ENCODE measurements at places on chromosomes 1 and 21.

- DNase-seq, result no peak
Observed at GRCh38 chr1:28193701-28194161, 17.2 kb upstream of the PTAFR start.

GRCh38 chr1:113275083-113275482 lies 115.2 kb upstream of the MAGI3 start:
- no peak for DNase-seq

- no peak for DNase-seq
Observed at GRCh38 chr1:191290441-191290840, 812.8 kb upstream of the BRINP3 start.

DNA sequence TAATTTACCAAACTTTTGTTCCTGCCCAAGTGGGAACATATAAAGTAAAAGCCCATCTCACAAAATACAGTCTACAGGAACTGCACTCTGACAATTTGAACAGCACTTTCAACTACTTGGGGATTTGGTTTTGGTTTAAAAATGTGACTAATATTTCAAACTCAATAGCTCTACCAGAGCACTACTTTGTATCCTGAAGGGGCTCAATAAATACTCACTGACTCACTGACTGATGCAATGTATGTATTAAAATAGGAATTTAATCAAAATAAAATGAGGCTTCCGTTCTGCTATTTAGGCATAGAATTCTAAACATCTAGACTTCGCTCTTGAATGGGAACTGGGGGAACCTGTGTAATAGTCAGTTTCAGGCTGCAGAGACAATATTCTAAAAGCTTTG lies 21.9 kb downstream of the EFCAB14 start:
- DNase-seq, result no peak

GRCh38 chr1:246875041-246876026 lies 56.4 kb downstream of the AHCTF1 start:
- DNase-seq, result no peak

GRCh38 chr1:16922885-16923431 lies 1.2 kb downstream of the CROCC start:
- no peak for DNase-seq

- DNase-seq, result no peak
Observed at GRCh38 chr1:94734963-94735901, 84.9 kb upstream of the SLC44A3 start.

DNA sequence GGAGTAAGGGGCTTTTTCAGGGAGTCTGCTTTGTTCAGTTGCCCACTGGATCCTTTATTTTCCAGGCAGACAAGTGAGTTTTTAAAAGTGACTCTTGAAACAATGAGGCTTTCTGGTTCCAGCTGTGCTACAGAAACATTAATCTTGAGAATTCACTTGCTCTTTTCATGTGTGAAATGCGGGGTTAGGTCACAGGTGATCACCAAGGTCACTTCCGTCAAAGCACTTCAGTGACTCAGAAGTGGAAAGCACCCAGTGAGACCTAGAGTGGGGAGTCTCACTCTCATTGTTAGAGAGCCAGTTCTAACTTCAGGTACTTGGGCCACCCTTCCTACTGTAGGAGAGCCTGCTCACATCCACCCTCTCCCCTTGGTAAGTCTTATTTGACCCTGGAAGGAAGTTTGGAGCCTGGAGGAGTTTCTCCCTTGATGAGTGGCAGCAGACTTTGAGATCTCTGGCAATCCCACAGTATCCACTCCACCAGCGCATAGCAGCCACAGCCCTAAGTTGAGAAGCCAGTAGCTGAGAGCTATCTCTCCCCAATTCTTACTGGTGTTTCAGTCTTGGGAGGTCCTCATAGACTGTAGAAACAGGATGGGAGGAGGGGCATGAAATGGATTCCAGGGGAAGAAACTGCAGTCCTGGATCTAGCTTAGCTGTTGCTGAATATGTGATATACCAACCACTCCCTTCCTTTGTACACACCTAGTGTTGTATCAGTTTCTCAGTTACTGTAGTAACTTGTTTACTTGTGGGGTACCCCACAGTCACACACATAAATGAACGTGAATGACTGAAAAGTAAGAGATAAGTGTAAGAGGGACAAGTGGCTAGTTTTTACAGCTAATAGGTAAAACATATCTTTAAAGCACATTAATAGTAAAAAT lies 3.1 kb downstream of the TACSTD2 start:
- no peak for DNase-seq

DNA sequence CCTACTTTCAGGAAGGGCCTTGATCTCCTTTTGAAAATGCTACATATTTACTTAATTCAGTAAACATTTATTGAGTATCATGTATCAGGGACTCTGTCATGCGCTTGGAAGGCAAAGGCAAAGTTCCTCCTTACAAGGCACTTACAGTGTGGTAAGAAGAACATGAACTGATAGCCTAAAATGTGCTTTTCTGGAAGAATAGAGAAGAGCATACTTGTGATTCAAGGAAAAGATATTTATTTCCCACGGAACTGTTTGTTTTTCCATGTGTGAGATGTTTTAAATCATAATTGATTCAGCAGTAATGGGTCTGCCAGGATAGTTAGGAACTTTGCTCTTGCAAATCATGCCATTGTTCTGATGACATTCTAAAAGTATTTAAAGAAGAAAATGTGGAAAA lies 110.1 kb upstream of the ZNHIT6 start:
- DNase-seq, result no peak

DNA sequence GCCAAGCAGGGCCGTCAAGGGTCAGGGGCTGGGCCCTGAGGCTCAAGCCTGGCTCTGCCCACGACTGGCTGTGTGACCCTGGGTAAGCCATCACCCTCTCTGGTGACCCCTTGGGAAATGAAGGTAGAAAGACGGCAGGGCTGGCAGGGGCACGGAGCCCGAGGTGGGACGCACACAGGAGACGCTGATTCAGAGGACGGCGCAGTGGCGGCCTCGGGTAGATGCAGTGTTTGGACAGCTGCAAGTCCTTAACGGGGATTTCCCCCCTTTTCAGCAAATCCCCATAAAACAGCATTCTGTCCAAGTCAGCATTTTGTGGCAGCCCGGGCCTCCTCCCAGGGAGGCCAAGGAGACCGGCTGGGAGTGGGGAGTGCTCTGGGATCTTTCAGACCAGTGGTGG lies 16.7 kb downstream of the COL8A2 start:
- DNase-seq, result no peak

- no peak for DNase-seq
Observed at GRCh38 chr1:207103892-207104373, at the start of gene C4BPA. C4BPA (plus strand) TSS chr1:207104233; CDS start chr1:207113026, 8,793 bp downstream.

- no peak for DNase-seq
Observed at GRCh38 chr1:101299710-101300109, 62.9 kb downstream of the S1PR1 start.

GRCh38 chr1:30966690-30967369 lies 58.3 kb upstream of the SDC3 start:
- no peak for DNase-seq

DNA sequence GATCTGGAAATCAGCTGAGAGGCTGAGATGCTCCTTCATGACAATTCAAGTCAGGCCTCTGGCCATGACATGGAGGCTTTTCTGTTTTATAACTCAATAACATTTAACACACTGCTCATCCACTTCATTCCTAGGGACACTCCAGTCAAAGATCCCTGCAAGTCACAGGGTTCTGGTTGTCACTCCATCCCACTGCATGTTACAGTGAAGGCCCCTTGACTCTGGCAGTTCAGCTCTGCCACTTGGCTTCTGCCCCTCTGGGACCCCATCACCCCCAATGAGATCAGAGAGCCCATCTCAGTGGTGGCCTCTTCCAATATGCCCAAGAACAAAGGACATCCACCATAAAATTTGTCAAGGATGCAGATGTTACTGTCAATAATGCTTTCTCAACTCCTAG lies 10.0 kb upstream of the FAM110D start:
- no peak for DNase-seq

- no peak for DNase-seq
Observed at GRCh38 chr1:67784545-67785186, 48.6 kb downstream of the GNG12 start.

Measured in activated naive CD4-positive, alpha-beta T cell (primary cell).